ENCODE measurements at places on chromosomes 1 and 21.

- DNase-seq: no peak
Observed at GRCh38 chr1:212698467-212699103, 1.1 kb downstream of the BATF3 start.

DNA sequence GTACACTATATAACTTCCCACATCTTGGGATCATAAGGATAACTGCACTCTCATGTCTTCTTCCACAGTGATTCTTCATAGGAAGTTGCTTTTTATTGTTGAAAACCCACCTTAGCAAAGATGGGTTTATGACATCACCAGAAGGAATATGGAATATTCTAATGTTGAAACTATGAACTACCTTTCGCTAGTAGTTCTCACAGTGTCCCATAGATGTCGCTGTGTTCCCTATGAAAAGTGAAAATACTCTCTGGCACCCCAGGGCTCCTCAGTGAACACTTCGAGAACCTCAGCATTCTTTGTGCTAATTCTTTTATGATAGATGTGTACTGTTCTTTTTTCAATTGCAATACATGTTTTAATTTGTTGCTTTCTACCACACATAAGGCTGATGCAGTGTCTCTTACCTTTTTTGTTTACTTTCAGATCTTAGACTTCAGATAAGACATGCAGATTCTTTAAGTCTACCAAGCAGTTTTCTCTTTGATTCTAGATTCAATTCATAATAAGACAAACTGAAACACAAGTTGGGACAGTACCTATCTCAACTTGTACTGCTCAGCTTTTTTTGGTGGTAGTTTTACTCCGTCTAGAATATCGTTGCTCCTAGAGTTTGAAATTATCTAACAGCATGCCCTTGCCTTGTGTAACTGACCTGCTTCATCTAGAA, 90.8 kb downstream of the GTF2B start:
- peak; percentile 10 for DNase-seq

GRCh38 chr1:173870252-173871075, 2.3 kb downstream of the ZBTB37 start:
- DNase-seq: no peak

GRCh38 chr1:52727956-52728656, 1.9 kb downstream of the ZYG11B start:
- no peak for DNase-seq

DNA sequence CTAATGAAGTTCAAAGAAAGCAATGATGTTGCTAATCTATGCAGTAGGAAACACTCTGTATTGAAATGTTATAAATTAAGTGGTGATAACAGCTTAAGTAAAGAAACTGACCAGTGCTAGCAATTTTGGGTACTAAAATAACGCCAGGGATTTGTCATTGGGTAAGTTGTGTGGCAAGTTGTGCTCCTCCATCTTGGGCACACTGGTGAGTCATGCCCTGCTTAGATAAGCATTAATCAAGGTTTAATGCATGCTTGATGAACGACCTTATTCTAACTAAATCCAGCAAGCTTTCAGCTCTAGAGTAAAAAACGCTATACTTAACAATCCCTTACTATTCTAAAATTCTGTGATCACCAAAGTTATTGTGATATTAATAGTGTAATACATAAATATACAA, 25.2 kb downstream of the VAMP4 start:
- no peak for DNase-seq

- DNase-seq: no peak
Observed at GRCh38 chr21:43716376-43717165, 2.4 kb upstream of the PDXK start.

DNA sequence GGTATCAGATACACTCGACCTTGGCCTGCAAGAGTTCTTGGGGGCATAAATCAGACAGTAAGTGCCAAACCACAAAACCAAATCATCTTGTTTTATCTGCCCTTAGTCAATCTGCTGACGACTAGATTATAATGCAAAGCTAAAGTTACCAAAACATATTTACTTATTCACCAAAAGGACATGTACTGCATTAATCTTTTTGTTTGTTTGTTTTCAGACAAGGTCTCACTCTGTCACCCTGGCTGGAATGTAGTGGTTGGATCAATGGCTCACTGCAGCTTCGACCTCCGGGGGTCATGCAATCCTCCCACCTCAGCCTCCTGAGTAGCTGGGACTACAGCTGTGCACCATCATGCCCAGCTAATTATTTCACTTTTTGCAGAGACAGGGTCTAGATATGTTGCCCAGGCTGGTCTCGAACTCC, 114.7 kb downstream of the APP start:
- DNase-seq: no peak

DNA sequence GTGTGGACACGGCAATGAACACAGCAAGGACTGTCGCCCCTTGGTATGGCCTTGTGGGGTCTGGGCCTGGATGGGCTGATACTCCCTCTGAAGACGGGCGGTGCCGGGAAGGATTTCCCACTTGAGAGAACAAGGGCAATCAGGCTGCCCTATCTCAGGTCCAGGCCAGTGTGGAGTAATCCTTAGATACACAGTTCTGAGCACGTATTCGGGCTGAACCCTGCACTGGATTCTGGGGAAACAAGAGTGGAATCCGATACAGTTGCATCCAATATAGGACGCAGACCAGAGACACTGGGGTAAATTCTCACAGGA, 177.7 kb downstream of the TRABD2B start:
- DNase-seq: no peak

DNA sequence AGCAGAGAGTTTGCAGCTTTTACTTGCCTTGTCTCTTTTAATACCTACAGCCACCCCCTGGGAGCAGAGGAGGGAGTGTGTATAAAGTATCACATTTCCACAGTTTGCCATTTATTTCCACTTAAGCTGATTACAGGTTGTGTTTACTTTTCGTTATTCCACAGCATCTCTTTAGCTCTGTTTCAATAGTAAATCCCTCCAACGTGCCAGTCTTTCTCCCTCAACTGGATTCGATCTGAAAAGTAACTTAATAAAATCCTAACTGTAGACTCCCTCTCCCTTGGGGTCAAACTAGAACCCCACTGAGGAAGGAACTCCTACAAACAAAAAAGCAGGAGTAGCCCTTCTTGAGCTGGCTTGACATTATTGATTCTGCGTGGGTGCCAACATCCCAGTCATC, 3.1 kb upstream of the FCGR2A start:
- DNase-seq: no peak

- DNase-seq: no peak
Observed at GRCh38 chr1:66275601-66276023, 258.3 kb upstream of the SGIP1 start.

GRCh38 chr1:204104331-204105130, 31.6 kb downstream of the SOX13 start:
- DNase-seq: no peak

- DNase-seq: peak; percentile 58
Observed at GRCh38 chr1:202807926-202808757, at the start of gene KDM5B. Gene KDM5B, minus strand, starts transcription at chr1:202808421. Its CDS starts 116 bp downstream, at chr1:202808305.

- DNase-seq: no peak
Observed at GRCh38 chr1:114756949-114757454, 782 bp downstream of the CSDE1 start.

- no peak for DNase-seq
Observed at GRCh38 chr1:34164771-34165391, at the start of gene CSMD2. Gene CSMD2, minus strand, starts transcription at chr1:34165230. Its CDS starts 133 bp downstream, at chr1:34165097.

GRCh38 chr1:23167353-23168078, 1.1 kb downstream of the LUZP1 start:
- no peak for DNase-seq

GRCh38 chr1:116325104-116325503, 47.9 kb upstream of the ATP1A1 start:
- no peak for DNase-seq

- DNase-seq: no peak
Observed at GRCh38 chr21:37297364-37297763, 30.2 kb upstream of the VPS26C start.

GRCh38 chr1:153578936-153579335, 13.3 kb upstream of the S100A2 start:
- DNase-seq: no peak

DNA sequence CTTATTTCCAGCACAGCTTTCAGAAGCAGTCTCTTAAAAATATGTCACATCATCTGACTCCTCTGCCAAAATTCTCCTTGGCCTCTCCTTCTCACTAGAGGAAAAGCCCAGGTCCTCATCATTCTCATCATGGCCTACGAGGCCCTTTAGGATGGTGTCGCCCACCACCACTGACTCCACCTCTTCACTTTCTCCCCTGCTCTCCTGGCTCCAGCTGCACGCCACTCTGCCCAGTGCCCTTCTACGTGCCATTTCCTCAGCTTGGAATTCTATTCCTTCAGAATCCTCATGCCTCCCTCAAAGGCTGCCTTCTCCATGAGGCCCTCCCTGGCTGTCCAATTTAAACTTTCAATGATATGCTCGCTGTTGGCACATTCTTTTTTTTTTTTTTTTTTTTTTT, 25.3 kb upstream of the BTG2 start:
- no peak for DNase-seq

GRCh38 chr1:87542697-87543096, 214.0 kb downstream of the LMO4 start:
- no peak for DNase-seq
